NCI-H187 treated with DMSO at 0.1 percent for 48 hours (cell line): ENCODE measurements at places on chromosomes 1 and 21.

- no peak for DNase-seq
Observed at GRCh38 chr21:32537569-32537881, 47.8 kb downstream of the TCP10L start.

- no peak for DNase-seq
Observed at GRCh38 chr1:95467036-95467435, 233.0 kb downstream of the RWDD3 start.

DNA sequence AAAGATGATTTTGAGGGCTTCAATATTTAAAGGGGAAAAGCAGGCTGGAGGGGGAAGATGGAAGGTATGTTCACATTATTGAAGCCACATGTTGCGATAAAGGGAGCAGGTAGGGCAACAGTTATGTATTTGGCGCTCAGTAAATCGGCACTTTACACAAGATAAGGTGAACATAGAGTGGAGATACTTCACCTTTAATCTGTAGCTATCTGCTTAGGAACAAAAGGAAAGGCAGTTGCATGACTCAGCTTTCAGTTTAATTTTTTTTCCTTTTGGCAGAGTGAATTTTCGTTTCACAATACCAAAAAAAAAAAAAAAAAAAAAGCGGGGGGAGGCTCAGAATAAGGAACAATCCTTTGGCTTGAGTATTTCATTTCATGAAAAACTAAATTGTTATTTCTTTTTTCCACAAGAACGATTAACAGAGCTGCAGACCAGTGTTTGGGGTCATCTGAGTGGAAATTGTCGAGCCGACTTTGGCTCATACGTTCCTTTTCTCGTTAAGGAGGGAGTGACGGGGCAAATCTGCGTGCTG is 1.1 kb upstream of the COQ8A start:
- DNase-seq, result no peak

GRCh38 chr1:85396194-85396593 is 68.8 kb downstream of the DDAH1 start:
- DNase-seq, result no peak

DNA sequence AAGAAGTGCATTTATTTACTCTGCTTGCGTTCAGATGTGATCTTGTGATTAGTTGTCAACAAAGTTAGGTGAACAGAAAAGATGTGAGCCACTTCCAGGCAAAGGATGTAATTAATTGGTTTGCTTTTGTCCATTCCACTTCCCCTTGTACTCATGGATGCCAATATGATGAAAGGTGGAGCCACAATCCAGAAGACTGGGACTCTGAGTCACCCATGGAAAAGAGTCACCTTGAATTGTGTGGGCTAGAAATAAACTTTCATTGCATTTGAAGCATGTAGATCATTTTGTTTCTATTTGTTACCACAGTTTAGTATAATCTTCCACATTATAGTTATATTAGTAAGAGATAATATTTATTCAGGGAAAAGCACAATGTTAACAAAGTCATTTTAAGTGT is 684.2 kb downstream of the LTN1 start:
- no peak for DNase-seq

GRCh38 chr1:204564835-204565234 is 48.6 kb downstream of the MDM4 start:
- DNase-seq, result no peak

- DNase-seq, result no peak
Observed at GRCh38 chr1:99728494-99729235, 37.8 kb downstream of the FRRS1 start.

DNA sequence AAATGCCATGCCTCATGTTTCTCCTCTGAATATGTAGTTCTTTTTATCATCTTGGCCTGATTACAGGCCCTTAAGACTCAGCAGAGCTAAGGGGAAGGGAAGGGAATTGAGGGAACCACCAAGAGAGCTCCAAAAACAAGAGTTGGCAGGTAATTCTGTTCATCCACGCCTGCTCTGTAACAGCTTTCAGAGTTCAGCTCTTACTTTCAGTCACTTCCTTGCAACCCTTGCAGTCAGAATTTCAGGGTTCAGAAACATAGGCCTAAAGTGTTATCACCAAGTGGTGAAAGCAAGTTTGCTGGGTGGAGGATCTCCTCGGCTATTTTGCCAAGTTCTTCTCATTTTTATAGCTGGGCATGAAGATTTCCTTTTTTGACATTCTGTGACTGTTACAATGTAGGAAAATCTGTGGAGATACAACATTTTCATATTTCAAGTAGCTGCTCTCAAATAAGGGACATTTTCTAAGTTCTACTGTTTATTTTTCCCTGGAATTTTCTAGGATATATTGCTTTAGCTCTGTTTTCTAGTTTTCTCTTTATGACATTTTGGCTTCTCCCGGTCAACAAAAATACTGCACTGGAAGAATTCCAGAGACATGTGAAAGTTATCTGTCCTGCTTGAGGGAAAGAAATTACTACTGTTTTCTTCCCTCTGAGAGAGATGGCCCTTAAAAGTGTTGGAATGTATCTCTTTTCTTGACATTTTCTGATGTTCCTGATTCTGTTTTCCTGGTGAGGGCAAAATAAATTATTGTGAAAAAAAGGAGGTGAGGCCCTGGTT is 251.8 kb upstream of the ST6GALNAC5 start:
- DNase-seq, result no peak

DNA sequence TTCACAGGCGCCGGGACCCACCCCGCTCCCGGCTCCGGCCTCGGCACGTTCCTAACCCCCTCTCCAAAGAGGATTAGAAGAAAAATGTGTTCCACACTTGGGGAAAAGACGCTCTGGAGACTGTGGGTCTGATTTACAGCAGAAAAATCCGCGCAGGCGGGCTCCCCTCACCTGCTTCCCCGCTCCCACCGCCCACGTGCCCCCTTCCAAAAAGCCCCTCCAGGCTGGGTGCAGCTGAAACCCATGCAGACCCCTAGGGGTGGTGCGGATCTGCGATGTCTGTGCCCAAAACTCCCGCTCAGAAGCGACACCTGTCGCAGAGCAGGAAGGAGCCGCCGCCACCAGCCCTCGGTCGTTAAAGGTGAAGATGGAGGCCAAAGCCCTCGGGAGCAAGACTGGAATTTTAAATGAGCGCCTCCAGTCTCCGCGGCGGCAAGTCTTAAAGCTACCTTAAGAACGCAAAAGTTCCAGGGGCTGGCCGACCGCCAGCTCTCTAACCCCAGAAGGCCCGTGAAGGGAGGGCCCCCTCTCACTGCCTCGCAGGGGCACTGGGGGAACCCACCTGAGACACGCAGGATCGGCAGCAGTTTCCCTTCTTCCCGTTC is 688 bp upstream of the CHD5 start:
- DNase-seq, result no peak

- DNase-seq, result no peak
Observed at GRCh38 chr1:119133987-119134386, 6.5 kb downstream of the WARS2 start.

- no peak for DNase-seq
Observed at GRCh38 chr1:162616848-162617247, 15.4 kb upstream of the DDR2 start.

DNA sequence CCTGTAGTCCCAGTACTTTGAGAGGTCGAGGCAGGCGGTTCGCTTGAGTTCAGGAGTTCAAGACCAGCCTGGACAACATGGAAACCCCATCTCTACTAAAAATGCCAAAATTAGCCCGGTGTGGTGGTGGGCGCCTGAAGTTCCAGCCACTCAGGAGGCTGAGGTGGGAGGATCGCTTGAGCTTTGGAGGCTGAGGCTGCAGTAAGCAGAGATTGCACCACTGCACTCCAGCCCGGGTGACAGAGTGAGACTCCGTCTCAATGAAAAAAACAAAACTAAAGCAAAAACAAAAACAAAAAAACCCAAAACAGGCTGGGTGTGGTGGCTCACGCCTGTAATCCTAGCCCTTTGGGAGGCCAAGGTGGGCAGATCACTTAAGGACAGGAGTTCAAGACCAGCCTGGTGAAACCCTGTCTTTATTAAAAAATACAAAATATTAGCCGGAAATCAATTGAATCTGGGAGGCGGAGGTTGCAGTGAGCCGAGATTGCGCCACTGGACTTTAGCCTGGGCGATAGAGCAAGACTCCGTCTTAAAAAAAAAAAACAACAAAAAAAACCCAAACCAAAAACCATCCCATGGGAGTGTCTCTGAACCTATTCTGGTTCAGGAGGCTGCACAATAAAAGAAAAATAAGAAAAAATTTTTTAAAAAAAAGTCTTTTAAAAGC is 1.7 kb upstream of the CGN start:
- no peak for DNase-seq

- DNase-seq, result no peak
Observed at GRCh38 chr1:39272798-39273469, 68.4 kb downstream of the MACF1 start.

DNA sequence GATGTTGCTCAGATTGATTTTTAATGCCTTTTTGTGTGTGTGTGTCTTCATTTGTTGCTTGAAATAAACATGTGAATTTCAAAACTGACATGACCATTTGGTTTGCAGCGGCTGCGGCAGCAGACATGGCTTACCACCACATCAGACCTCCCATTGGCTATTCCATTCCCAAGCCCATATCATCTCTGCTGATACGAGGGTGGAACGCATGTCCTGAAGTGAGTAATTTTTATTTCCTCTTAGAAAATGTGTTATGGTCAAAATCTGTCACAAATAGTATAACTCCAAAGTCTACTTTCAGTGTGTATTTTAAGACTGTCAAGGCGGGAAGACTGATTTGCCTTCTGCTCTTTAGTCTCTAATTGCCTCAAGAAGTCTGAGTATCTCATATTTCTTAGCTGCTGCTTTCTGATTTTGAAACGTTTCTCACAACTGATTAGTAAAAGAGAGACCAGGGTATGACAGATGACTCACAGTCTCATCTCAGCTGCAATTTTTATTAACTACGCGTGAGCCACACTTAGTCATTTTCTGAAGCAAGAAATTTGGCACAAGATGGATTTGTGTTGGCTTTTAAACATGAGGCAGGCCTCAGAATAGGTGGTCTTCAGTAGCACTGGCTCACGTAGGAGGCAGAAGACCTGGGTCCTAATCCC is 49.0 kb downstream of the LRRC53 start:
- DNase-seq, result no peak

GRCh38 chr1:24688621-24689195 is 45.6 kb downstream of the SRRM1 start:
- no peak for DNase-seq

DNA sequence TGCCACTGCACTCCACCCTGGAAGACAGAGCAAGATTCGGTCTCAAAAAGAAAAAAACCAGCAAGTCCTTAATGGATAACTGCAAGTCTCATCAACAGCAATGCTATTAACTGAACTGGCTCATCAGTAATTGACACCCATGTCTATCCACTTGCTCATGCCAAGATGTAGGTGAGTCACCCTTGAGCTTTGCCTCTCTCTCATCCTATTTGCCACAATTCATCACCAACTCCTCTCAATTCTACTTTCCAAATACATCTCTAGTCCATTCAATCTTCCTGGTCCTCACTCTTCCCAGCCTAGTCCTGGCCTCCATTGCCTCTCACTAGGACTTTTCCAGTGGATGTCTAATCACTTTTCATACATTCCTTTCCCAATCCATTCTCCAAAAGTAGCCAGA is 103.7 kb upstream of the PRMT6 start:
- no peak for DNase-seq

DNA sequence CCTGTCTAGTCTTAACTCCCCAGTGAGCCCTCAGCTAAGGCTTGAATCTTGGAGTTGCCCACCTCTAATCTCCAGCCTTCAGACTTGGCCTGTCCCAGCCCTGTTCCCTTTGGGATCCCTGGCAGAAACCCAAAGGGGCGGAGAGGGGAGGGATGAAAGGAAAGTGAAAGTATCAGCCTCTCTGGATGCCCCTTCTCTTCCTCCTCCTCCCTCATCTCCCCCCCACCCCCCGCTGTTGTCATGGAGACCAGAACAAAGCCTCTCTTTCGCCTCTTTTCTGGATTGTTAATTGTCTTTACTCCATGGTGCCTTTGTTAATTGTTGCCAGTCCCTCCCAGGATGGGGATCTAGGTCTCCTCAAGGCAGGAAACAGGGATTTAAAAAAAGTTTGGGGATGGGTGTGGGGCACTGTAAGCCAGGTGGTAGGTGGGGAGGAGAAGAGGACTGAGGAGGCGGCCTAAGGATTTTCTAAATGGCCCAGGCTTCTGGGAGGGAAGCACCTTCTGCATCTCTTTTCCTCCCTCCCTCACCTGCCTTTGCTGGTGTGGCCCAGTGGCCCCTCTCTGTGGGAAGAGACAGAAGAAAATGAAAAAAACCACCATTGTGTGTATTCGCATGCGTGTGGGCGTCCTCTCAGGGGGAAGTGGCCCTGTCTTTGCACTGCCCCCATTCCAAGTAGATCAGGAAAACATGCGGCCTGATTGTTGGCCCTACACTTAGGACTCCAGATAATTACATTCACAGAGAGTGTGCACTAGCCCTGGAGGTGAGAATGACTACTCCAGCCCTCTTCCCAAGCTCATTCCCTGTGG is 7.5 kb upstream of the SOX13 start:
- DNase-seq, result no peak

DNA sequence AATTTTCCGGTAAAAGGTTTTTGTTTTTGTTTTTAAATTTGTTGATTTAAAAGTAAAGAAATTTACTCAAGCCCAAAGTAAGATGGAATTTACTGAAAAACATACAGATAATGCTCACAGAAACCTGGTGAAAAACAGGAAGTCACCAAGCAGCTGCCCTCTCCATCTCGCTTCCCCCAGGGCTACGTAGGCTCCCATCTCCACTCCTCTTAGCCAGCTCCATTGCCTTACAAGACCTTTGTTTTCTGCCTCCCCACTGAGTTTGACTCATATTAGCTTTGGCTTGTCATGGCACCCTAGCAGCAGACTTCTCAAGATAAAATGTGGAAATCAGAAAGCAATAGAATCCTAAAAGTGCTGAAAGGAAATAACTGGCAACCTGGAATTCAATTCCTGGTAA is 57.9 kb downstream of the PHTF1 start:
- no peak for DNase-seq

- no peak for DNase-seq
Observed at GRCh38 chr1:233885196-233885920, 19.1 kb upstream of the SLC35F3 start.

GRCh38 chr1:223243441-223244050 is 100.5 kb upstream of the TLR5 start:
- DNase-seq, result no peak

GRCh38 chr21:38814126-38815059 is 8.7 kb downstream of the ETS2 start:
- DNase-seq, result no peak

DNA sequence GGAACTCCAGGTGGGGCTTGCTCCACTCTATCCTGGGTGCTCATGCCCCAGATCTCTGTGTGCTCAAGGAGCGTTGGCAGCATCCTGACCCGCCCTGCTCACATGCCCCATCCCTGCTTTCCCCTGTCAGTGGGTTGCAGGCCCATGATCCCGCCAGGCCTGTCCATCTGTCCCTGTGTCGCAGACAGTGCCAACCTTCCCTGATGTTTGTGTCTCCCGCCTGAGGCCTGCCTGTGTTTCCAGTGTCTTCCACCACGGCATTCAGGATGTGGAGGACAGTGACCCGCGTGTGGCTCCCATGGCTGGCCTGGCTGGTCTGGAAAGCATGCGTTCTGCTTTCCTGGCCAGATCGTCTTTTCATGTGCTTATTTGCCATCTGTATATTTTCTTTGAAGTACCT is 82.9 kb downstream of the PCBP3 start:
- no peak for DNase-seq
